SW480 (cell line): ENCODE measurements at places on chromosomes 5 and 9.

GRCh38 chr9:7273575-7273974 is 515.8 kb downstream of the KDM4C start:
- DNase-seq: peak; percentile 7

DNA sequence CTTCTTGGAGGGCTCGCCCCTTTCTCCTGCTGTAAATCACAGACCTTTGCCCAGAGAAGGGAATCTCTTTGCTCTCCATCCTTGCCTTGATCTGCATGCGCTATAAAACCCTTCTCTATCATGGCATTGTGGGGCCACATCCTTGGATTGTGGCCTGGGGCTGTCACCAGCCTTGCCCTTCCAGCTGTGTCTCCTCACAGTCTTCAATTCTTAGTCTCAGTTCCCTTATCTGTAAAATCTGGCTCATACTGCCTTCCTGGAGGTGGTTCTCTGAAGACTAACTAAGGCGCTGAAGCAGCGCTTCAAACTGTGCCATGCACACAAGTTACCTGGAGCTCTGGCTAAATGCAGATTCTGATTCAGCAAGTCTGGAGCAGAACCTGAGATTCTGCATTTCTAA is 53.4 kb upstream of the RARS1 start:
- no peak for DNase-seq

DNA sequence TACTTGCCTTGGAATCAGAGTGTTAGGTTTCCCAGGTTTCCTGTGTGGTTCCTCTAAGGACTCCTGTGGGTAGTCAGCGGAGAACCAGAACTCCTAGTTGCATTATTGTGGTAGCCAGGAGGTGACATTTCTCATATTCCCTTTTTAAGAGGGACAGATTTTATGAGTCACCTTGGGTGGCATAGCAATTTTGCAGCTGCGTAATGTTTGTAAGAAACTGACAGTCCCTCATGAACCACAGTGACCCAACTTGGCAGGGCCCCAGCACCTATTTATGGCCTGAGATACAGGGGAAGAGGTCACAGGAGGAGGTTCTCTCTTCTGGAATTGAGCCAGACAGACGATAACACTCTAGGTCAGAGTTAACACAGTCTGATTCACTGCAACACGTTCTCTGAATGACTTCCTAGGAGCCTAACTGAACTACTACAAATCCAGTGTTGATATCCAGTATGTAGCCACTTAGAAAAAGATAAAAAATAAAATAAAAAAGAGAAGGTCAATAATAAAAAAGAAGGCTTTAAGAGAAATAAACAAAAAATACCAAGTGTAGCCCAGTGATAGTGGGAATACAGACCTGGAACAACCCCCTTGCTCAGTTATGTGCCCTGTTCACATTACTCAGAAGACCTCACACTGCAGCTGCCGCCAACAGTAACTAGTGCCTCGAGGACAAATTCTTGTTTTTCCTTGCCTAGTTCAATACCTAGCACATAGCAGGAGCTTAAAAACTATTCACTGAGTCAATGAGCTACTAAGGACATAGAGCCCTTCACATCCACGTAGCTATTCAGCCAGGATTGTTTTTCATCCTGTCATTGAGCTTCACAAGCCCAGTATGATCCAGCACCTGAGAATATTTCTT is 50.7 kb upstream of the VLDLR start:
- peak; percentile 90 for DNase-seq

GRCh38 chr9:36337865-36338264 is 62.2 kb downstream of the RNF38 start:
- DNase-seq: no peak

- DNase-seq: no peak
Observed at GRCh38 chr9:120436446-120436845, 143.5 kb downstream of the CDK5RAP2 start.

GRCh38 chr9:132517815-132518550 is 64.4 kb upstream of the BARHL1 start:
- DNase-seq: no peak

GRCh38 chr5:137398751-137399150 is 100.4 kb downstream of the SPOCK1 start:
- no peak for DNase-seq

DNA sequence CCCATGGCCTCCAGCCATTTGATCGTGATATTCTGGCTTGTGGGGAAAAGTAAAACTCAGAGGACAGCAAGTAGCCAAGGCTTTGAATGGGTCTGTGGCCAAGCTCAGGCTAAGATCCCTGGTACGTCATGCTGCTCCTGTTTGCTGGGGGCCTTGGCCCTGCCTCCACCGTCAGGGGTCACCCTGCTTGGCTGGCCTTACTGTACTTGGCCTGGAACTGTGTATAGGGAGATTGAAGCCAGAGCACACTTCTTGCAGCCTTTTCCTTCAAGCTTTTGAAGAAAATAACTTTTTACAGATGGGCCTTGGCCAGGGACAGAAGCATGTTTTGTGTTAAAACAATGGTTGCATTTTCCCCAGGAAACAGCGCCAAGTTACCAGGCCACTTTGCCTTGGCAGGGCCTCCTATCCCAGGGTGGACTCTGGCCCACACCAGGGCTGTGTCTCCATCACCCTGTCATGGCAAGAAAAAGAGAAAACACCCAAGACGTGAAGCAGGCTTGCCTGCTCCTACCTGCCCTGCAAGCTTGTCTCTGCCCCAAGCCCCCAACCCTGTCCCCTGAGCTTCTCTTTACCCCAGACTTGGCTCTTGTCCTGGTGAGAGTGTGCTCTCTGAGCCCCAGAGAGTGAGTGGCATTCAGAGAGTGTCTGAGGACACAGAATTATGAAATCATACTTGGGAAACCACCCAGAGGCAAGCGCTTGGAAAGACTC is 286.9 kb downstream of the GADD45G start:
- DNase-seq: no peak

DNA sequence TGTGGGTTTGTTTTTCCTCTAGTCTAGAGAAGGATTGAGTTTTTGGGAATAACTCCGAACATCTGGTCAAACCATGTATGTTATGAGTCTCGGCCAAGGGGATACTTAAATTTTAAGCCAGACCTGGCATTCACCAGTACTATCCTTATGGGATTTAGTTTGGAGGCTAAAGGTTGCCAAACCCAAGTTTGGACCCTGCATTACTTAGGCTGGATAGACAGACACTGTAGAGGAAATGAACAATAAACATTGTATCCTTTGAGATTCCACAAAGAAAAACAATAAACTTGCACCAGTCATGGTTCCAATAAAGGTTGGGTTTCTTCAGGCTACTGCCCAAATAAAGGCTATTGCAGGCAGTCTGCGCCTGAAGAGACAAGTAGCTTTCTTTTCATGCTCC is 296.7 kb upstream of the MEF2C start:
- no peak for DNase-seq

- DNase-seq: no peak
Observed at GRCh38 chr5:42721484-42721883, 35.1 kb upstream of the CCDC152 start.
